ENCODE measurements at places on chromosomes 2 and 18.

GRCh38 chr18:62037989-62038778, 145.4 kb upstream of the RNF152 start:
- DNase-seq, result no peak

GRCh38 chr2:239327536-239328350, 73.1 kb downstream of the HDAC4 start:
- no peak for DNase-seq

DNA sequence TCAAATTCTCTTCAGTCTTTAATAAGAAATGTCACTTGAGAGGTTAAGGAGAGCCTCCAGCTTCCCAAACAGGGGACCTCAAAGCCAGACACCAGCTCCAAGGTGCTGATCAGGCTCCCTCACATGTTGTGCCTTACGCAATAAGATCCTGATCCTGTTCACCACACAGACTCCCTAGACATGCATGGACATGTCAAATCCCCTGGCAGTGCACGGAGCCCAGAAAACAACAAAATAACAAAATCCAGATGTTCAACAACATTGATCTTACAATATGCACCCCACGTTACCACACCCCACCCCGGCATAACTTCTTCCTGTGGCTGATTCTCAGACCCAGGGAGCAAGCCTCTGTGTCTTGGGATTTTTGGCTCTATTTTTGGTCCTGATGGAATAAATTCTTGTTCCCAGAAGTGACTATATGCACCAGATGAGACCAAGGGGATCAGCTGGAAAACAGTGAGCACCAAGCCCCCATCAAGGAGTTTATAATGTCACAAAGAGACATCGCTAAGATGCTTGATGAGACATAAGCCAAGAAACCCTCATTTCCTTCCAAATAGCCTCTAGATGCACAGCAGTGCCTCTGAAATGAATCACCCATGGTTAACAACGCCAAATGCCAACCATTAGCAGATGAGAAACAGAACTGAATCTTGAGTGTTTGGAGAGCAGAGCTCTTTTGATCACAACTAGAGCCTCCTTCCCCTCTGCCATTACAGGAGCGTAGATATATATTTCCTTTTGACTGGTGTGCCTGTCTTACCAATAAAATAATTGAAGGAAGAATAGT, 198.2 kb downstream of the PRKCE start:
- no peak for DNase-seq

GRCh38 chr18:62751341-62751821, 36.0 kb downstream of the PHLPP1 start:
- DNase-seq, result no peak

DNA sequence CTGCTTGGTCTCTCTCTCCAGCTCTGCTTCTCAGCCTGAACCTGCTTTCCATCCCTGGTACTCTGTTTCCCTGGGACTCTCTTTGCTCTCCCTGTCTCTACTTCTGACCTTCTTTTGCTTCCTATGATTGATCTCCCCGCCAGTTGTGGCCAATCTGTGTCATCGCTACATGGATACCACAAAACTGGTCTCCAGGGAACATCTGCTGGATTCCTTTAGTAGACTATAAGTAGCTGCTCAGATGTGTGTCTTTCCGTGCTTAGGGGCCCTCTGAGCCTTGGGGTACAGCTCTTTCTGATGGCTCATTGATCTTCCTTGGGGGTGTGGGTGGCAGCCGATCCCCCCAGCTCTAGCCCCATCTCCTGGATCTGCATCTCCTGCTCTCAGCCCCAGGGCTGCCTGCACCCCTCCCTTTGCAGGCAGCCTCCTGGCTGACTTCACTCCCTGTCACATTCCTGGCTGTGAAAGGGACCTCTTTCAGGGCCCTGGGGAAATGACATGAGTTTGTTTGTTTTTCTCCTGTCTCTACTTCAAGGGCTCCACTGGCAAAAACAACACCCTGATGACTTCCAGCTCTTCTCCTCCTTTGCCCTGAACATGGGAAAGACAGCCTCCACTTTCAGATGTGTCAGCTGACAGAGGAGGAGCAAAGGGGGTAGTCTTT, 333.7 kb downstream of the CYP26B1 start:
- DNase-seq, result no peak

GRCh38 chr18:10249270-10249669, 205.2 kb upstream of the APCDD1 start:
- DNase-seq, result no peak

GRCh38 chr2:26610504-26611335, 30.4 kb downstream of the CIB4 start:
- DNase-seq, result no peak

GRCh38 chr2:54947646-54948045, 102.6 kb downstream of the RTN4 start:
- no peak for DNase-seq

DNA sequence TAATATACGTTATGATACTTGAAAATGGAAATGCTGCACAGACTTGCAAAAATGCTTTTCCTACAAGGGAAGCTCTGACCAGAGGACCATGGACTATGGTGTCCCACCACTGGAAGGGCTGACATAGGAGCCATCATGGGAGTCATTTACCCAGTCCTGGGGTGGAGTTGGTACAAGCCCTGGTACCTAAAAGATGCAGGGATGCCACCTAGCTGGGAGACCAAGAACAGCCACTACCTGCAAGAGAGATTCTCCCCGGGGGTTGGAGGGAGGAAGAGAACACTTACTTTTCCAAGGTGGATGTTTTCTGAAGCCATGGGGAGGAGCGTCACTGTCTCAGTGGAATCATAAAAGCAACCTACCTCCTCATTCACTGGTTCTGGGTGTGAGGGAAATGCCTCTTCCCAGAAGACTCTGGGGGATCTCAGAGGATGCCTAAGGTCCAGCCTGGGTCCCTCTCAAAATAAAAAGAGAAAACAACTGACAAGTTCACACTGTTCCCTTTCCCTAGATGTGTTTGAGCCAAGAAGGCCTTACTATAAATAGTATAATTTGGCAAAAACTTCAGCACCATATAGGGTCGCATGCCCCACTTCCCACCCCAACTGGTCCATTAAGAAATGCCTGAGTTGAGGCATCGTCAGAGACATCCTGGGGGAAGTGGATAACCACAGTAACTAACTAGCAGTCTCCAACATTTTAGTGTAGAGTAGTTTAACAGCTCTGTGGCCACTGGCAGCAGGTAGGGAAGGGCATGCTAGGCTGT, 39.9 kb downstream of the REEP1 start:
- no peak for DNase-seq

Data from T-helper 1 cell (primary cell).